ENCODE measurements at places on chromosomes 16 and 17. TPM values are rescaled to one million over a fixed set of nuclear protein-coding genes. Genes with fewer than 3 reads are reported as not detected.

DNA sequence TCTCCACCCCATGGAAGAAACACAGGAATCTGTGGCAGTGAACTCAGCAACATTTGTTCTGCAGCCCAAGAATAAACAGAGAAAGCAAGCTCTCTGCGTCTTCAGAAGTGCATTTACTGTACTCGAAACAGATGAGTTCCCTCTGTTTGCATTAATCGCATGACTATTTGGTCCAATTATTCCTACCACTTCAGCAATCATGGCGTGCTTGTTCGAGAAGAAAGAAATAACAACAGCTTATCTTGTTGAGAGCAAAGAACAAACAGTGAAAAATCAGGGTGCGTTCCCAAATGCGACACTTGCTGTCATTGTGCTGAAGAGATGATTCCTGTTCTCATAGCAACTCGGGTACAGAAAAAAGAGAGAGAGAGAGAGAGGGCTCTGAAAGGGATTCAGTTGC is 445.3 kb upstream of the MAF start:
- DNase-seq = no peak

DNA sequence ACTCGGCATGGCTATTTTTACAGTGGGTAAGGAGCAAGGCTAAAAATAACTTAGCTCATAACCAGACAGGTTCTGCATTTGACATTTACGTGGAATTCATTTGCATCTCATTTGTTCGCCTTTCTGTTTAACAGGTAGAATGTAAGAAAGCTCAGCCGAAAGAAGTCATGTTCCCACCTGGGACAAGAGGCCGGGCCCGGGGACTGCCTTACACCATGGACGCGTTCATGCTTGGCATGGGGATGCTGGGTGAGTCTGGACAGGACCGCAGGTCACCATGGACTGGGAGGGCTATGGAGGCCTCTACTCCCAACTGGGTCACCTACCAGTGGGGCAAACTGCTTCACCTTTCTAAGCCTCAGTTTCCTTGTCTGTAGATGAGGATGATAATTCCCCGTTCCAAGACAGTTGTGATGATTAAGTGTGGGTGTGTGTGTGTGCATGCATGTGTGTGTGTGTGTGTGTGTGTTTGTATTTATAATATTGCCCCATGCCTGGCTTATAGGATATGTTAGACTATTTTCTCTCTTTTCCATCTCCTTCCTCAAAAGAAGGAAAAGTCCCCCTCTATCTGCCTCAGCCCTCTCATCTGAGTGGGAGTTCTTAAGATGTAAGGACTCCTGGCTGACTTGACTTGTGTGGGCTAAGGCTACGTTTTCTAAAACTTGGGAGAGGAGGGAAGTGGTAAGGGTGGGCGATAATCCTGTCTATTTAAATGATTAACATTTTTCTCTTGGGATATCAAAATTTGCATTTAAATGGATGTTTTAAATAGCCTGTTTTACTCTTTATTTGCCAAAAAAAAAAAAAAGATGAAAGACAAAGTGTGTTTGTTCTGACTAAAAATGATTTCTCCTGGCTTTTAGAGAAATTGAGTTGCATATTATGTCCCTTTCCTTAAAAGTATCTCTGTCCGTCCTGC is 129.0 kb downstream of the CCDC182 start:
- DNase-seq = no peak

Gene NPB
- total RNA-seq = 2.8 TPM

Gene SNF8
- 28.9 TPM for total RNA-seq

Gene HS3ST3A1
- total RNA-seq = 2.0 TPM
